Neural progenitor cell (in vitro differentiated cells): ENCODE measurements at places on chromosomes 5 and 9. TPM values are rescaled to one million over a fixed set of nuclear protein-coding genes. Genes with fewer than 3 reads are reported as not detected.

STK32A gene
- 13.0 and 16.7 TPM in 2 replicates for total RNA-seq

IFNK gene
- total RNA-seq = not detected in 2 replicates

KIF12 gene
- 0.56 and 0.59 TPM in 2 replicates for total RNA-seq

CATSPER3 gene
- 0.19 TPM in 1 of 2 replicates, not detected in the other for total RNA-seq

DNA sequence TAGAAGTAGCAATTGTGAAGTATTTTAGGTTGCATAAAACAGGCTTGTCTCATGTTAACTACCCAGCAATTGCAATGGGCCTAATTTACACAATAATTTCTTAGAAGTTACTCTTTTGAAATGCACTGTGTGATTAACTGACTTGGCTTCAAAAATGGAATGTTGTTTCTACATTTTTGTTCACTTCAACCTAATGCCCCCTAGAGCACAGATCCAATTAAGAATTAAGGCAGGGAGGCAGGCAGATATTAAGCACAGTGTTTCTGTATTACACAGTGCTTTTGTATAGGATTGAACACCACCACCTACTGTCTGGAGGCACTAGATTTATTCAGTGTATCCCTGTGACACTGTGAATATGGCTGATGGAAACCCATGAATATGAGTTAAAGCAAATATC lies 302.1 kb downstream of the FBXL17 start:
- DNase-seq = no peak

GRCh38 chr9:121380846-121381245 lies 10.8 kb upstream of the STOM start:
- DNase-seq = no peak

GRCh38 chr5:1175015-1175414 lies 26.4 kb upstream of the SLC6A19 start:
- DNase-seq = no peak

DNA sequence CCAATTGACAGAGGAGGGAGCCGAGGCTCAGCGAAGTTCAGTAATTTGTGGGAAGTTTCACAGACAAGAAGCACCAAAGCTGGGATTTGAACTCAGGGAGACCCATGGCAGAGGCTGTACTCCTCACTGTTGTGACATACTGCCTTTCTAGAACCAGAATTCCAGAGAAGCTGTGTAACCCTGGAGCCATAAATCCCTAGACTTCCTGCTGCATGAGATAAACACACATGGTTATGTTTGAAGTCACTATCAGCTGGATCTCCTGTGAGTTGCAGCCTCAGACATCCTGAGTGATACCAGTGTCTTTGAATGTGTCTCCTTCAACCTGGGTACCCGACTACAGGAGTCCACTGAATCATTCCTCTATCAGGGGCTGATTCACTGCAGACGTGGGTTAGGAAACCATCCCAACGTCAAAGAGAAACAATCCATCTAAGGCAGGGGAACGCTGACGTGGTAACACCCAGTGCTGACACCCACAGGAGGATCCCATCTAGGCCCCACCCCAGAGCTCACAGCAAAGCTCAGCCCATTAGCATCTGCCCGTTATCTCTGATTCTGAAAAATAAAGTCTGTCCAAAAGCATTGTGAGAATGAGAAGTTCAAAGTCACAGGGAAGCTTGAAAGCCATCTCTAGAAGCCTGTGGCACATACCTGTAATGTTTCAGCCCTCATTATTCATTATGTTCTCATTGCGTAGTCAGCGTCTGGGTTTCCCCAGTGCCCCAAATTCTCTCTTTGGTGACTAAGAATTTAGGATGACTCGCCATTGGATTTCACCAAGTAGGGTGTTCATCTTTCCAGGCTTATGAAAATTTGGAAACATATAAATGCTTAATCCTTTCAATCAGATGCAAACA lies 36.3 kb upstream of the BASP1 start:
- no peak for DNase-seq

GRCh38 chr5:123610665-123611405 lies 98.9 kb downstream of the CSNK1G3 start:
- peak; percentile 59 for DNase-seq

- no peak for DNase-seq
Observed at GRCh38 chr9:122309861-122310260, 45.2 kb downstream of the MRRF start.

GRCh38 chr5:24401773-24402172 lies 243.0 kb downstream of the CDH10 start:
- no peak for DNase-seq

GRCh38 chr5:173318881-173319620 lies 9.2 kb downstream of the STC2 start:
- DNase-seq = no peak

DNA sequence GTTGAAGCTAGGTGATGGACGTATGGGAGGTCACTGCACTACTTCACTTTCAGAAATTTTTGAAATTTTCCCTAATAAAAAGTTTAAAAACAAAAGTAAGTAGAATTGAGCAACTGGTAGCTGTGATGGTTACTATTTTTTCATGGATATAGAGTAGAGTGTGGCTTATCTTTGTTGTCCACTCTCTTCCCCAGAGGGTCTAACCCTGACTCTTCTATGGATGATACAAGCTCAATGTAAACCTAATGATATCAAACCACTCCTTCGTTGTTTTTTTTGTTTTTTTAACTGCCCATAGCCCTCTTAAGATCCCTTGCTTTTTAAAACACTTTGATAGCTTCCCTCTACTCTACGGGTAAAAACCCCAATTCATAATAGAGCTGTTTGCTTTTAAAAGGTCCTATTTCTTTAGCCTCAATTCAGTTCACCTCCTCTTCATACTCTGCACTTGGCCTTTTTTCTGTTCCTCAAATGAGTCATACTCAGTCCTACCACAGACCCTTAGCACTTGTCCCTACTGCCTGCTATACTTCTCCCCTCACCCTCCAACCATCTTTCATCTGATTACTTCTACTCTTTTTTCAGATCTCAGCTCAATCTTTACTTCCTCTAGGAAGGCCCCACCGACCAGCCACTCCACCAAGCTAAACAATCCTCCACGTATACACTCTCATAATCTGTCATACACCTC lies 2.6 kb downstream of the HDAC3 start:
- no peak for DNase-seq

GRCh38 chr5:74810915-74811314 lies 43.9 kb downstream of the NSA2 start:
- no peak for DNase-seq

- no peak for DNase-seq
Observed at GRCh38 chr5:3006961-3007551, 255.6 kb upstream of the IRX2 start.
